ENCODE measurements at places on chromosomes 4 and X. TPM values are rescaled to one million over a fixed set of nuclear protein-coding genes. Genes with fewer than 3 reads are reported as not detected.

GRCh38 chr4:101289306-101289705 is 58.0 kb downstream of the PPP3CA start:
- H3K27me3 ChIP-seq = no peaks in the 10 kb centered on the region
- no peak overlapping the region for H3K27ac ChIP-seq
- DNase-seq = no peak
- no peaks in the 10 kb centered on the region for H3K36me3 ChIP-seq
- H3K4me3 ChIP-seq = no peak overlapping the region
- H3K4me1 ChIP-seq = peaks cover 16% of the 10 kb centered on the region

Gene DAPP1
- total RNA-seq = 48.1 TPM

DNA sequence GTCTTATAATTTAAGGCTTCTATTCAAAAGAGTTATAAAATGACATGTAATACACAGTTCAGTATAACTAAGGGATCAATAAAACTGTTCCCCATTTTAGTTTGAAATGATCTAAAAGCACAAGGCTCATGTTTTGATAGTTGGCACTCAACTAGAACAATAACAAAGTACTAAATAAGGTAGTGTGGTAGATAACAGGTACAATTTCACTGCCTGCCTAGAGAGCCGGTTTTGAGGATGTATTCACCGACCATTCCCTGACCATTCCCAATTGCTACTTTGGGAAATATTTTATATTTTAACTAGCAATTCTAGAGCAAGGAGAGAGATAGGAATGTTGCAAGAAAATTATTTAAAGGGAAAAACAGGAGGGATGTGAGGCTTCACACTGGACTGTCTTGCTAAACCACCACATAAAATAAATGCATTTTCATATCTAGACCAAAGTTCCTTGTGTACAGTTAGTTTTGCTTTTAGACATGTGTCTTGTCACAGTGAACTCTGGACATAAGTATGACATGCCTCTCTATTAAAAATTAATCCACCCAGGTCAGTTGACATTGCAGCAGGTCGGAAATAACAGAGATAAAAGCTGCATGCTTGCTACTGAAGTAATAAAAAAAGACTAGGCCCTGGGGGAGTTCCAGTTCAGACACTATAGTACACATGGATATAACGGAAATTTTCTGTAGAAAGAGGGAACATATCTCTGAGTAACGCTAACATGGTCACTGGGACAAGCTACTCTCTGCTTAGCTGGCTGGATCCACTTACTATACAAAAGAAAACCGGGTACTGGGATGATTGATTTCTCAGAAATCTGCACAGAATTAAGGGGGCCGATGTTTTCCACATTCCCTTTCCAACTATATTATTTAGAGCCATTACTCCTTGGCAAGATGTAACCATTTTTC is 56.3 kb upstream of the NAP1L5 start:
- no peaks in the 10 kb centered on the region for H3K4me1 ChIP-seq
- no peak for DNase-seq
- H3K27me3 ChIP-seq = no peaks in the 10 kb centered on the region
- no peaks in the 10 kb centered on the region for H3K36me3 ChIP-seq
- no peak overlapping the region for H3K27ac ChIP-seq

DNA sequence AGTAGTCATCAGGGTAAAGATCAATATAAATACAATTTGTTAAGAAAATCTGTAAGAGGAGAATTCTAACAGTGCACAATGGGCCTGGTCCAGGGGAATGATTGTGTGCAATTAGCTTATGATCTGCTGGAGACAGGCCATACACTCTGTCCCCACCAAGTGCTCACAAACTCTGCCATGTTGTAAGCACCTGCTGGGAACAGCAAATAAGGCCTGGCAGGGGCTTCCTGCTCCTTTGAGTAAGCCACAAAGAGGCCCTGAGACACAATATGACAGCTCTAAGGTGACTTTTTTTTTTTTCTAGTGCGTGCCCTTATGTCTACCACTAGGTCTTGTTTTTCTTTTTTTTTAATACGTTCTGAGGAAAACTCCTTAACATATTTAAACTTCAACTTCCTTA is 866.3 kb upstream of the PCDH7 start:
- DNase-seq = no peak
- H3K36me3 ChIP-seq = no peaks in the 10 kb centered on the region
- no peak overlapping the region for H3K4me3 ChIP-seq
- no peak overlapping the region for H3K27ac ChIP-seq
- no peaks in the 10 kb centered on the region for H3K4me1 ChIP-seq
- H3K27me3 ChIP-seq = no peaks in the 10 kb centered on the region

Gene CCNA2
- total RNA-seq = 74.8 TPM

DNA sequence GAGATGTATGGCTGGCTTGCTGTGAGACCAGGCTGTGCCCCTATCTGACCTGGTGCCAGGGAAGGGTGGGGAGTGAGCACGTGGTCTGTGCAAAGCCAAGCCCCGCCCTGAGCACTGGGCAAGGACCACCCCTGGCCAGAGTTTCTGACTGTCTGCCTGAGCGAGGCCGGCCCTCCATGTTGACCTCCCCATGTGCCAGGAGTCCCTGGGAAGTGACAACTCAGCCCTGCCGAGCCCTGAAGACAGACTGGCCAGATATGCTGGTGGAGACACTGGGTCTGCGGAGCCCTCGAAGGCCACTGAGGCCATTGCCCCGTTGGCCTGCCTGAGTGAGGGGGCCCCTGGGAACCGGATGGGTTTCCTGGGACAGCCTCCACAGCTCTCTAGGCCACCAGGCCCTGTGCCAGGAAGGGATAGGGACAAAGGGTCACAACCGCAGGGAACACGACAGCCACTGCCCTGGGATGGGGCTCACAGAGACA is 7.1 kb upstream of the BGN start:
- H3K4me1 ChIP-seq = no peaks in the 10 kb centered on the region
- H3K27ac ChIP-seq = no peak overlapping the region
- no peaks in the 10 kb centered on the region for H3K36me3 ChIP-seq

- no peak overlapping the region for H3K27ac ChIP-seq
- H3K4me3 ChIP-seq = no peak overlapping the region
- no peaks in the 10 kb centered on the region for H3K27me3 ChIP-seq
- DNase-seq = no peak
- no peaks in the 10 kb centered on the region for H3K4me1 ChIP-seq
- peaks cover 17% of the 10 kb centered on the region for H3K36me3 ChIP-seq
These were observed 145.4 kb downstream of the REELD1 start for GRCh38 chr4:146359771-146360170.

DNA sequence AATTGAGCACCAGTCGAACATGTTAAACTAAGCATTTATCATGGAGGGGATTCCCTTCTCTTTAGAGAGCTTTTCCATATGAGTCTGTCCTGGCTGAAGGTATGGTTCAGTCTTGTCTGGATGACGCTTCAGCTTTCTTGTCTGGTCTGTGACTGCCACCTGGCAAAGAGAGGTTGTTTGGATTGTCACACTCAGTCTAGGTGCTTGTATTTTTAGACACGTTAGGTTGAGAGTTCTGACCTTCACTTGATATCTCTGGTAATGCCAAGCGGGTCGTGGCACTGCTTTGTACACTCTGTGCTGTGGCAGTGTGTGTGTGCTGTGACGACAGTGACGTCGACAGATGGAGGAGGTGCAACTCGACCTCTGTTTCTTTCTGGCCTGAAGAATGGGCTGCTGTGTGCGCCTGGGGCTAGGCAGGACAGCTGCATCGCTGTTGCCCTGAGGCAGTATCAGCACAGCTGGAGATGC is 12.6 kb downstream of the NOCT start:
- no peak overlapping the region for H3K4me3 ChIP-seq
- no peak overlapping the region for H3K27ac ChIP-seq

GRCh38 chr4:2300431-2301224 is 38.7 kb upstream of the MXD4 start:
- H3K4me1 ChIP-seq = peaks cover 28% of the 10 kb centered on the region
- no peaks in the 10 kb centered on the region for H3K36me3 ChIP-seq
- H3K4me3 ChIP-seq = no peak overlapping the region
- no peak for DNase-seq
- no peaks in the 10 kb centered on the region for H3K27me3 ChIP-seq

Gene SLBP
- total RNA-seq = 56.4 TPM

DNA sequence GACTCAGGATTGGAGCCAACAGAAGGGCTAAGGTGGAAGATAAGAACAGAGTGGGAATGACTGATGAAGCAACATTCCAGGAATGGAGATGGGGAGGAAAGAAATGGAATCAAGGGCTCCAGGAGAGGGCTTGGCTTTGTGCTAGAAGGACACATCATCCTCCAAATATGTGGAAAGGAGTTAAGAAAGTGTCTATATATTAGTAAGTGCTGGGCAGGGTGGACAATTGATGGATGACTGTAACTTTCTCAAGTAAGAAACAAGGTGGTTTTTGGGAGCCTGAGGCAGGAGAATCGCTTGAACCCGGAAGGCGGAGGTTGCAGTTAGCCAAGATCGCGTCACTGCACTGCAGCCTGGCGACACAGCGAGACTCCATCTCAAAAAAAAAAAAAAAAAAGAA is 71.6 kb upstream of the NFKB1 start:
- DNase-seq = no peak
- H3K4me1 ChIP-seq = peaks cover 11% of the 10 kb centered on the region
- no peaks in the 10 kb centered on the region for H3K36me3 ChIP-seq
- H3K27ac ChIP-seq = no peak overlapping the region
- H3K4me3 ChIP-seq = peak overlapping the region; percentile 2

Gene CT47B1
- not detected for total RNA-seq

Gene HTRA3
- not detected for total RNA-seq

- H3K27me3 ChIP-seq = peaks cover 1% of the 10 kb centered on the region
- H3K36me3 ChIP-seq = no peaks in the 10 kb centered on the region
- no peak overlapping the region for H3K4me3 ChIP-seq
- H3K27ac ChIP-seq = no peak overlapping the region
- H3K4me1 ChIP-seq = no peaks in the 10 kb centered on the region
These were observed 98.2 kb upstream of the ARSJ start for GRCh38 chr4:114077610-114078009.

Gene PPARGC1A
- not detected for total RNA-seq

- DNase-seq = no peak
- H3K27me3 ChIP-seq = no peaks in the 10 kb centered on the region
- no peak overlapping the region for H3K27ac ChIP-seq
- no peaks in the 10 kb centered on the region for H3K36me3 ChIP-seq
- H3K4me1 ChIP-seq = no peaks in the 10 kb centered on the region
- H3K4me3 ChIP-seq = no peak overlapping the region
These were observed 1336.3 kb downstream of the C4orf33 start for GRCh38 chr4:130432289-130432688.

Gene LNX1
- total RNA-seq = not detected

Gene ALB
- total RNA-seq = not detected

Gene WWC2
- 3.6 TPM for total RNA-seq

GRCh38 chrX:155046129-155046810 is 19.6 kb downstream of the FUNDC2 start:
- no peak overlapping the region for H3K4me3 ChIP-seq
- no peak for DNase-seq
- no peaks in the 10 kb centered on the region for H3K36me3 ChIP-seq
- H3K4me1 ChIP-seq = peaks cover 25% of the 10 kb centered on the region
- no peak overlapping the region for H3K27ac ChIP-seq

DNA sequence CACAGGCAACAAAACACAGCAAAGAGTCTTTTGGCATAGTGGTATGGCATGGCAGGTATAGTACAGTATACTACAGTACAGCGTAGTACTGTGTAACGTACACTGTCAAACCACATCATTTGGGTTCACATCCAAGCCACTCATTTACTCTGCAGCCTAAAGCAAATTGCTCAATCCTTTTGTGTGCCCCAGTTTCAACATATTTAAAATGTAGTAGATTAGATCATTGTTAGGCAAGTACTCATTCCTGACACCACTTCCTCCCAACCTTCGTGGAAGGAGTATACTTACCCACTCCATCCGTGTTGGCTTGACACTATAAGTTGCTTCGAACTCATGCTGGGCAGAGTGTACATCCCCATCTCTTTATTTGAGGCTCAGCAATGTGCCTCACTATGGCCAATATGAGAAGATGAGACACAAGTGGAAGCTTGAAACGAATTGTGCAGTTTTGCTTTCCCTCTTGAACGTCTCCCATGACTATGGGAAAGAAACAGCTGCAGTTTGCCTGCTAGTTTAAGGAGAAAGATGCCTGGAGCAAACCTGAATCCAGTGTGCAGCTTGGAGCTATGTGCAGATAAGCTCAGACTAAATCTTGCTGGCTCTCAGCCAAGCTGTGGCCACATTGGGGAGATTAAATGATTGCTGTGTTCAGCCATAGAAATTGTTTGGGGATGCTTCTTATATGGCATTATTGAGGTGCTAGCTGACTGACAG is 85.7 kb upstream of the TBL1X start:
- H3K4me3 ChIP-seq = no peak overlapping the region
- no peaks in the 10 kb centered on the region for H3K27me3 ChIP-seq
- no peaks in the 10 kb centered on the region for H3K36me3 ChIP-seq
- peaks cover 6% of the 10 kb centered on the region for H3K4me1 ChIP-seq
- no peak for DNase-seq

Gene CRLF2
- total RNA-seq = 0.22 TPM

- peaks cover 42% of the 10 kb centered on the region for H3K4me1 ChIP-seq
- H3K27me3 ChIP-seq = peaks cover 16% of the 10 kb centered on the region
- peak overlapping the region; percentile 97 for H3K4me3 ChIP-seq
- peak; percentile 35 for DNase-seq
- H3K36me3 ChIP-seq = peaks cover 14% of the 10 kb centered on the region
These were observed 649.6 kb upstream of the DIPK2B start for GRCh38 chrX:45850197-45850774.

GRCh38 chr4:114615435-114615834 is 16.8 kb downstream of the UGT8 start:
- no peaks in the 10 kb centered on the region for H3K4me1 ChIP-seq
- DNase-seq = no peak
- no peak overlapping the region for H3K27ac ChIP-seq
- H3K36me3 ChIP-seq = no peaks in the 10 kb centered on the region
- peaks cover 5% of the 10 kb centered on the region for H3K27me3 ChIP-seq

- no peak overlapping the region for H3K27ac ChIP-seq
- no peaks in the 10 kb centered on the region for H3K4me1 ChIP-seq
- no peak for DNase-seq
These were observed 9.6 kb upstream of the PPP3CA start for GRCh38 chr4:101356928-101357327.

DNA sequence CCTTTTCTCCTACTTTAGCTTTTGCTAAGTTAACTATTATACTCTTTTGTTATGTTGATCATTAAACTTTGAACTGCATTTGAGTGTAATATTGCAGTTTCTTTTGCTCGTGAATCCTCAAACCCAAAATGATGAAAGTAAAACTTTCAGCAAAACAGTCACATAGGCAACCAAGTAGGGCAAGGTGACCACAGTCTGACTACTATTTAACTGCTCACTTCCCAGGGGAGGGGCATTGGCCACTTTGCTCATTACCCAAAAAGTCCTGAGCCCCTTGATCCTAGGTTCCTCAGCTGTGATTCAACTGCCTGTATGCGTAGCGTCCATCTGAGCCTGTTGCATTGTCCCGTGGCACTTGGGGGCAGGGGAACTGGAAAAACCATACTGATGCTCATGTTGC is 17.0 kb downstream of the RBMX2 start:
- no peak for DNase-seq
- H3K4me1 ChIP-seq = peaks cover 5% of the 10 kb centered on the region
- no peak overlapping the region for H3K27ac ChIP-seq
- no peak overlapping the region for H3K4me3 ChIP-seq
- H3K27me3 ChIP-seq = peaks cover 10% of the 10 kb centered on the region

Gene CDX4
- total RNA-seq = not detected

Measured in activated T-cell treated with anti-CD3 and anti-CD28 coated beads, Interleukin-2, amount 50 U/mL, for 72 hours (primary cell).